Neural progenitor cell (in vitro differentiated cells): ENCODE measurements at places on chromosomes 5 and 9.

- H3K4me3 ChIP-seq, result no peak overlapping the region
- H3K36me3 ChIP-seq, result no peaks in the 10 kb centered on the region
- no peaks in the 10 kb centered on the region for H3K27me3 ChIP-seq
- DNase-seq, result no peak
- H3K4me1 ChIP-seq, result no peaks in the 10 kb centered on the region
Observed at GRCh38 chr9:16028548-16028947, 475.7 kb downstream of the CCDC171 start.

- no peaks in the 10 kb centered on the region for H3K27me3 ChIP-seq
- peaks cover 17% of the 10 kb centered on the region for H3K4me1 ChIP-seq
- no peaks in the 10 kb centered on the region for H3K36me3 ChIP-seq
- DNase-seq, result no peak
- no peak overlapping the region for H3K4me3 ChIP-seq
- H3K27ac ChIP-seq, result no peak overlapping the region
Observed at GRCh38 chr9:18610956-18611355, 137.0 kb downstream of the ADAMTSL1 start.

- H3K4me3 ChIP-seq, result no peak overlapping the region
- no peaks in the 10 kb centered on the region for H3K27me3 ChIP-seq
- H3K36me3 ChIP-seq, result no peaks in the 10 kb centered on the region
- DNase-seq, result no peak
- no peak overlapping the region for H3K27ac ChIP-seq
- peaks cover 18% of the 10 kb centered on the region for H3K4me1 ChIP-seq
Observed at GRCh38 chr9:4933177-4933576, 51.9 kb upstream of the JAK2 start.

- no peak overlapping the region for H3K27ac ChIP-seq
- H3K36me3 ChIP-seq, result no peaks in the 10 kb centered on the region
- H3K27me3 ChIP-seq, result no peaks in the 10 kb centered on the region
- DNase-seq, result no peak
- H3K4me3 ChIP-seq, result no peak overlapping the region
Observed at GRCh38 chr9:107827304-107827703, 337.7 kb upstream of the KLF4 start.

GRCh38 chr5:62640446-62640845, 61.8 kb downstream of the LRRC70 start:
- H3K4me3 ChIP-seq, result no peak overlapping the region
- no peaks in the 10 kb centered on the region for H3K27me3 ChIP-seq
- no peak for DNase-seq

- H3K36me3 ChIP-seq, result no peaks in the 10 kb centered on the region
- no peak overlapping the region for H3K27ac ChIP-seq
- H3K4me3 ChIP-seq, result no peak overlapping the region
- H3K27me3 ChIP-seq, result no peaks in the 10 kb centered on the region
Observed at GRCh38 chr5:143898916-143899591, 87.1 kb downstream of the HMHB1 start.

GRCh38 chr9:72127753-72128152, 21.5 kb upstream of the GDA start:
- H3K4me3 ChIP-seq, result no peak overlapping the region
- no peaks in the 10 kb centered on the region for H3K36me3 ChIP-seq

- peaks cover 9% of the 10 kb centered on the region for H3K4me1 ChIP-seq
- DNase-seq, result no peak
- no peak overlapping the region for H3K27ac ChIP-seq
- H3K4me3 ChIP-seq, result no peak overlapping the region
- no peaks in the 10 kb centered on the region for H3K27me3 ChIP-seq
- H3K36me3 ChIP-seq, result no peaks in the 10 kb centered on the region
Observed at GRCh38 chr5:68441309-68442073, 225.9 kb downstream of the PIK3R1 start.

DNA sequence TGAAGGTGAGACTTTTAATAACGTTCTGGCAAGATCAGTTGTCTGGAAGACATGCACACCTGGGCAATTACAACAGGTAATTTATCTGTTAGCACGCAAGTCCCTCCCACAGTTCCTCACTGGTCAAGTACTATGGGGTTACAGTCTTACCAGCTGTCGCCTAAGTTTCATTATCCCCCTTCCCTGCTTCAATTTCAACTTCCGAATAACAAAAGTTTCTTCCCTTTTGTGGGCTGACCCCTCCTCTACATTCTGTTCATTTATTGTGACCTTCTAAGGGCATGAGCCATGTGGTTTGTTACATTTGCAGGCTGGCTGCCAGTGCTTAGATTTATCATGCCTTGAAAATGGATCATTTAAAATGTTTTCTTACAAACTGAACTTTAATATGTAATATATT, 16.5 kb downstream of the GAPT start:
- H3K4me3 ChIP-seq, result no peak overlapping the region

DNA sequence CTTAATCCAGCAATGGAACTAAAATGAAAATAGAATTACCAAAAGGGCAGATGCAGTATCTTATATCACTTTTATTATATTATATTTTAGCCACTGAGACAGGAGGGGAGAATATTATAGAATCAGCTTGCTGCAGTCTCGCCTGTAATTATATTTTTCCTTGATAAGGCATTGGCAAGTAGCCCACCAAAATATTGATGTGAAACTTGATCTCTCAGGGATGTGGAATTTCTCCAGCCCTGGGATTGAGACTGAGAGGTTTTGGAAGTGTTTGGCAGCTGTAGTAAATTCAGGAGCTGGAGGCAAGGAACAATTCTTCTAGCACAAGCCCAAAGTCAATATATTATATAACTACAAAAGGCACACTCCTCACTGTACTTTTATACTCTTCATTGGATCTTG, 142.1 kb upstream of the ADAMTSL1 start:
- no peaks in the 10 kb centered on the region for H3K27me3 ChIP-seq
- H3K4me3 ChIP-seq, result no peak overlapping the region
- no peak for DNase-seq
- no peak overlapping the region for H3K27ac ChIP-seq
- H3K36me3 ChIP-seq, result no peaks in the 10 kb centered on the region

- no peak overlapping the region for H3K27ac ChIP-seq
- DNase-seq, result no peak
- H3K4me3 ChIP-seq, result no peak overlapping the region
- no peaks in the 10 kb centered on the region for H3K4me1 ChIP-seq
- no peaks in the 10 kb centered on the region for H3K36me3 ChIP-seq
Observed at GRCh38 chr9:89154651-89155336, 23.8 kb downstream of the SHC3 start.

DNA sequence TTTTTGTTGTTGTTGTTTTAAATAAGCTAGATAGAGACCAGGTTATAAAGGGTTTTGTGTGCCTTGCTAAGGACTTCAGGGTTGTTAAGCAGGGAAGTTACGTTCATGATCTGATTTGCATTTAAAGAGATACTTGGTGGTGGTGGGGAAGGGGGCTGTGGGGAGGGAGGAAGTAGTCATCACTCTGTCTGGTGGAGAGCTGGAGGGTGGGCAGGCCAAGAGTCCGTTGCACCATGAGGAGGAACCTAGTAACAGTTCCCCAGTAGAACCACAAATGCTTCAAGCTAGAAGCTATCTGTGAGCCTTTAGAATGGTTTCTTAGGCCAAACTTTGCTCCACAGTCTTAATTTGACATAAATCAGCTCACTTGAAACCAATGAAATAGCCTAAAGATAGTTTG, 18.7 kb upstream of the ROPN1L start:
- no peaks in the 10 kb centered on the region for H3K27me3 ChIP-seq
- H3K36me3 ChIP-seq, result peaks cover 18% of the 10 kb centered on the region
- no peak for DNase-seq
- H3K27ac ChIP-seq, result peak overlapping the region; percentile 14

DNA sequence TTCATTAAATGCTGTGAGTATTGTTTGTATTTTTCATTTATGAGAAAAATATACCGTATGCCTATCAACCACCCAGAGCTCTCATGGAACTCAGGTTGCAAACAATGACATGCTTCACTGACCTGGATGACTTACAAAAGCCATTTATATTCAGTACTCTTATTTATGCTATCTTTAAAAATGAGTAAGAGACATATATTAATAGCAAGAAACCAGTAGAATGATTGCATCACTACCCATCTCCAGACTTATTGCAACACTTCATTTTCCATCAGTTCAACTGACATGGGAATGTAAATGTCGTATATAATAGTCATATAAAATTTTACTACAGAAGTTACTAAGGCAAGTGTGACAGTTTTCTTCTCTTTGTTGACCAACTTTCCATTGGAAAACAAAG, 69.1 kb downstream of the OTP start:
- H3K4me1 ChIP-seq, result peaks cover 17% of the 10 kb centered on the region
- no peak for DNase-seq
- no peak overlapping the region for H3K4me3 ChIP-seq
- H3K27ac ChIP-seq, result no peak overlapping the region
- H3K36me3 ChIP-seq, result no peaks in the 10 kb centered on the region

- peaks cover 65% of the 10 kb centered on the region for H3K4me1 ChIP-seq
- H3K4me3 ChIP-seq, result no peak overlapping the region
- no peaks in the 10 kb centered on the region for H3K36me3 ChIP-seq
- no peaks in the 10 kb centered on the region for H3K27me3 ChIP-seq
Observed at GRCh38 chr5:107812570-107813141, 141.9 kb upstream of the EFNA5 start.

DNA sequence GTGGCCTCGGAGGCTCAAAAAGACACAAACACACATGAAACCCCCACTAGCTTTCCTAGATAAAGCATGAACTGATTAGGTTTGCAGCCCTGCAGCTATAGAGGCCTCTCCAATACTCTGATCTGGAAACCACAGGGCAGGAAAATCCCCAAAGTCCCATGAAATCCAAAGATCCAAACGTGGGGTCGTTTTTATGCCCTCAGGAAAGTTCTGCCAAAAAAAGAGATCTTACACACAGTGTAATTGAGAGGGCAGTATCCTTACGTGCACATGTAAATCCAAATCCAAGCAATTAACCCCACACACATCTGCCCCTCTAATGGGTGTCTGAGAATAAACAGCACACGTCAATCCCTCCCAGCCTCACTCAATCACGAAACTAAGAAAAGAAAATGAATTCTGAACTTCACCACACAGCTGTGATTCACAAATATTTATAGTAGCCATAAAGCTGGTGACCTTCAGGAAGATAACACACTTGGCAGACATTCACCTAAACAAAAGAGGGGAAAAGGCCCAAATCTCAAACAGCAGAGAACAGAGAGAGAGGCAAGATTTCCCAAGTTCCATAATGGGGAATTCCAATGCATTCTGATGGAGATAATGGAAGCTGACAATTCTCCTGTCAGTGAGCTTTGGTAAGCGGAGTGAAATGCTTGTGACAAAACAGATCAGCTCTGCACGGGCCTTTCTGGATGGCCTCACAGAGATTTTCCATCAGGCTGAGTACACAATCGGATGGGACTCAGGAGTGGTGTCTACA, 114.2 kb downstream of the SEMA5A start:
- no peaks in the 10 kb centered on the region for H3K27me3 ChIP-seq
- peaks cover 34% of the 10 kb centered on the region for H3K4me1 ChIP-seq
- H3K27ac ChIP-seq, result peak overlapping the region; percentile 79
- H3K36me3 ChIP-seq, result no peaks in the 10 kb centered on the region

DNA sequence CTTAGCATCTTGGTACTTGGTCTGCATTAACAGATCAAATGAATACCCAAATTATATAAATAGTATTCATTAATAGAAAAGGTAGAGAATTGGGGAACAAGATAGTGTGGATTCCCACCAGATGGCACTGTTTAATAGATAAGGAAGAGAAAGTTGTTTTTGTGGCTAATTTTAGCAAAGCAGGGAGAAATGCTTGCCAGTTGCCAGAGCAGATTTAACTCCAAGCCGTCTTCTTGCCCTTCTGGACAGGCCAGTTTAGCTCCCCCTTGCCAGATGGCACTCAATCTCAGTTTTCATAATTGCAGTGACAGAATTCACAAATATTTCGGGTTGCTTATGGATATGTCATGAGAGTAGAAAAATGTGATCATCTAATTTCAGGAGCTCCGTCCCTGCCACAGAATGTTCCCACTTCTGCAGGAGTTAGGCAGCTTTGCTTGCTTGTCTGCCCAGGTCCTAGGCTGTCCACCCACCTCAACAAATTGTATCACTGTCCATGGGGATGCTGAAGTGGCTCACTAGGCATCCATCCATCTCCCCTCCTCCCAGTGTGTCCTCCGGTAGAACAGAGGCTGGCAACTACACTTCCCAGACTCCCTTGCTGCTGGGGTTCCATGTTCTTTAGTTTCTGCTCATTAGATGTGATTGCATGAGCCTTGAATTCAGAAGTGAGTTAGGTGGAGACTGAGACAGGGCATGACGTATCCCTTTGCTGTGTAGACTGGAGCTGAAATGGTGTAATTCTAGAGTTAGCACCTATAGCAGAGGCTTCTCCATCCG, 11.8 kb upstream of the HEXB start:
- no peaks in the 10 kb centered on the region for H3K36me3 ChIP-seq
- DNase-seq, result peak; percentile 45
- no peaks in the 10 kb centered on the region for H3K27me3 ChIP-seq
- H3K4me3 ChIP-seq, result no peak overlapping the region
- no peaks in the 10 kb centered on the region for H3K4me1 ChIP-seq
- H3K27ac ChIP-seq, result no peak overlapping the region

- no peaks in the 10 kb centered on the region for H3K27me3 ChIP-seq
- no peaks in the 10 kb centered on the region for H3K36me3 ChIP-seq
- H3K27ac ChIP-seq, result no peak overlapping the region
- peak; percentile 86 for DNase-seq
- no peak overlapping the region for H3K4me3 ChIP-seq
- H3K4me1 ChIP-seq, result no peaks in the 10 kb centered on the region
Observed at GRCh38 chr5:163695830-163696578, 190.6 kb downstream of the MAT2B start.

DNA sequence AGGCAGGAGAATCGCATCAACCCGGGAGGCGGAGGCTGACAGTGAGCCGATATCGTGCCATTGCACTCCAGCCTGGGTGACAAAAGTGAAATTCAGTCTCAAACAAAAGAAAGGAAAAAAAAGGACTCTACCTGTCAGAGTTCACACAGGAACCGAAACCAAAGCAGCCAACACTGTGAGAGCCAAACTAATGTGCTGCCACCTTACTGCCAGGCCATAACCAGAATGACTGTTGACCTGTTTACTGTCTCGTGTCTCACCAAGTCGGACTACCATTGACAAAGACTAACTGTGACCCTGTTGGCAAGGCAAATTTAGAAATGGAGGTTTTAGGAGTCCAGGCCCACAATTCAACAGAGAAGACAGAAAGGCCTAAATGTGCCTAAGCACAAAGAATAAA, 112.4 kb downstream of the ANXA2R start:
- no peaks in the 10 kb centered on the region for H3K36me3 ChIP-seq
- no peak overlapping the region for H3K27ac ChIP-seq
- no peak overlapping the region for H3K4me3 ChIP-seq
- no peaks in the 10 kb centered on the region for H3K27me3 ChIP-seq
- DNase-seq, result no peak
- H3K4me1 ChIP-seq, result no peaks in the 10 kb centered on the region

- H3K4me1 ChIP-seq, result peaks cover 19% of the 10 kb centered on the region
- peaks cover 4% of the 10 kb centered on the region for H3K27me3 ChIP-seq
- H3K4me3 ChIP-seq, result no peak overlapping the region
- DNase-seq, result no peak
- no peak overlapping the region for H3K27ac ChIP-seq
- H3K36me3 ChIP-seq, result no peaks in the 10 kb centered on the region
Observed at GRCh38 chr5:139634028-139634325, 14.2 kb upstream of the CXXC5 start.

DNA sequence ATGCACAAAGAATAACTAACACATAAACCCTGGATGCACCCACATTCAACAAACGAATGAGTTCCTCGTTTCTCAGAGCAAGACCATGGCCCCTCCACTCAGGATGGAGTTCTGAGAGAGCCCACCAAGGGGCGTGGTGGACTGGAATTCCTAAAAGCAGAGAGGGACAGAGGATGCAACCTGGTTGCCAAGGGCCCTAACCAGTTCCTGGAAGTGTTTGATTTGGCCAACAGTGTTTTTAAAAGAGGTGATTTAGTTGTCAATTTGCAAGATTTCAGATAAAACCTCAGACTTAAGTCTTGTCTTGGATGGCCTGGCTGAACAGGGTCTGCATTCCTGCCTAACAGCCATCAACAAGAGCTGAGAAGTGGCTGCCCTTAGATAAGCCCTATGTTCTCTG, 34.4 kb downstream of the GLRA1 start:
- H3K27me3 ChIP-seq, result peaks cover 61% of the 10 kb centered on the region
- H3K4me3 ChIP-seq, result no peak overlapping the region
- H3K27ac ChIP-seq, result no peak overlapping the region
- H3K4me1 ChIP-seq, result peaks cover 25% of the 10 kb centered on the region
- no peaks in the 10 kb centered on the region for H3K36me3 ChIP-seq
